AG20443 (cell line): ENCODE measurements at places on chromosomes 5 and 9.
A peak's percentile ranks its signal among the peaks of the same experiment; 100 is the strongest.

DNA sequence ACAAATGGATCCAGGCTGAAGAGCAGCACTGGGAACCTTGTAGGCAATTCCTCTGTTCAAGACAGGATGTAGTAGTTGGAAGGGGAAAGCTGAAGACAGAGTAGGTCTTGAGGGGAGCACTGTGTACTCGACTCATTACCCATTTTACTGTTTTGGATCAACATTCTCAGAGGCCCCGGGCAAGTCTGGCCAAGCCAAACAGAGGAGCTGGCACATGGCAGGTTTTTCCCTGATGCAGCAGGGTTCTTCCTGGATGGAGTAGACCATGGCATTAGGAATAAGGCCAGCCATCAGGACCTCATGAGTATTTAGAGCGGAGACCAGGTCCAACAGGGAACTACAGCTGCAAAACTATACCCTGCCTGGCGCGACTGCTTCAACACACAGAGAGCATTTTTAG, 4.4 kb downstream of the SVEP1 start:
- DNase-seq, result no peak

DNA sequence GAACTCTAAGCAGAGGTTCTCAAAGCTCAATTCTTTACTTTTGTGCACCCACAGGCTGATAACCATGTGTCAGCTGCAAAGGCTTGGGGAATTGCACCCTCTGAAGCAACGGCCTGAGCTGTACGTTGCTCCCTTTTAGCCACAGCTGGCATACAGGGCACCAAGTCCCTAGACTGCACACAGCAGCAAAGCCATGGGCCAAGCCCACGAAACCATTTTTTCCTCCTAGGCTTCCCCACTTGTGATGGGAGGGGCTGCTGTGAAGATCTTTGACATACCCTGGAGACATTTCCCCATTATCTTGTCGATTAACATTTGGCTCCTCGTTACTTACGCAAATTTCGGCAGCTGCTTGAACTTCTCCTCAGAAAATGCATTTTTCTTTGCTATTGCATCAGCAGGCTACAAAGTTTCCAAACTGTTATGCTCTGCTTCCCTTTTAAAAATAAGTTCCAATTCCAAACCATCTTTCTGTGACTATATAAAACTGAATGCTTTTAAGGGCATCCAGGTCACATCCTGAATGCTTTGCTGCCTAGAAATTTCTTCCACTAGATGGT, 23.0 kb downstream of the KIAA0825 start:
- no peak for DNase-seq

DNA sequence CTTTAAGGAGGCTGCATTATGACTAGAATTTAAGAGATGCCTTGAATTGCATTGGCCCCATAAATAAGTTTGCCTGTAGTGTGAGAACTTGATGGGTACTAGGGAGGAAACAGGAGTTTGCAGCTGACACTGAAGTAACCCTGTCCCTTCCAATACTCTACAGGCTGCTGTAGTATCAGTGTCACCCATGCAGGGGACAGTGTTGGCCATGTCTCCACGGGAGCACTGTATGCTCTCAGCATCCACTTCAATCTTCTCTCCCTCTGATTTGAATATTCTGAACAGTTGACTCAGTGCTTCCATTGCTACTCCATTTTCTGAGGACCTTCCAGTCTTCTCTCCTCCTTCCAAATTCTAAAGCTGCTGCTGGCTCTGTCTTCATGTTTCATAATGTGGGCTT, 11.4 kb upstream of the IFNA14 start:
- DNase-seq, result no peak

DNA sequence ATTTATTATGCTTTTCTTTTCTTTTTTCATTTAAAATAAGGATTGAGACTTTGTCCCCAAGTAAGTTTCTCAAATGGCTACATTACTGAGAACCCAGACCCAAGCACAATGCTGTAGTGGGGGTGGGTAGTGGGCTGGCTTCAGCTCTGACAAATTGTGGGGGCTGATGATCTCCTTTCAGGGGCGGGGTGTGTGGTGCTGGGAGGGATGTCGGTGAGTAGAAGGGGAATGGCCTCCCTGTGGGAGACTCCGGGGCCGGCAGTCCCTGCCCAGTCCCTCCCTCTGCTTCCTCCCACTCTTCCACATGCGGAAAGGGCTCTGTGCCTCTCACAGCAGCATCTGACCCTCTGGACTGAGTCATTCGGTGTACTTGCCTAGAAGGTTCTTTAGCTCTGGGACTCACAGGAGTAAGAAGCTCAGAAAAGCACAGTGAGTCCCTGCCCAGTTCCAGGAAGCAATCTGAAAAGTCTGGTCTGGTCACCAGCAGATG, 14.3 kb downstream of the CD180 start:
- peak; percentile 83 for DNase-seq

- DNase-seq, result peak; percentile 31
Measured at GRCh38 chr9:34929506-34930102, 28.5 kb upstream of the PHF24 start.

DNA sequence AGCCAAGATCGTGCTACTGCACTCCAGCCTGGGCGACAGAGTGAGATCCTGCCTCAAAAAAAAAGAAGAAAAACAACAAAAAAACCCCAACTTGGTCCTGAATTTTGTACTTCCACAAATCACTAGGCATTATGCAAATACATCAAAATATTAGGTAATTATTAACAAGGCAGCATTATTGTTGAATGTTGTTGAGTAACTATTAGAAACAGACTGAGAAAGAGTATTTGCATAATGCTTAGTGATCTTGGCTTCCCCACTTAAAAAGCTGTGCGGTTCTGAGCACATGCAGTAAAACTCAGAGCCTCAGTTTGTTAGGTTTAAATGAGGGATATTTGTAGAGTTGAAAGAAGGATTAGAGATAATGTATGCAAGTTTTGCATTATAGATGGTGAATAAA, 64.2 kb downstream of the SCAMP1 start:
- no peak for DNase-seq

GRCh38 chr5:58135571-58136335, 324.1 kb downstream of the PLK2 start:
- DNase-seq, result peak; percentile 49

DNA sequence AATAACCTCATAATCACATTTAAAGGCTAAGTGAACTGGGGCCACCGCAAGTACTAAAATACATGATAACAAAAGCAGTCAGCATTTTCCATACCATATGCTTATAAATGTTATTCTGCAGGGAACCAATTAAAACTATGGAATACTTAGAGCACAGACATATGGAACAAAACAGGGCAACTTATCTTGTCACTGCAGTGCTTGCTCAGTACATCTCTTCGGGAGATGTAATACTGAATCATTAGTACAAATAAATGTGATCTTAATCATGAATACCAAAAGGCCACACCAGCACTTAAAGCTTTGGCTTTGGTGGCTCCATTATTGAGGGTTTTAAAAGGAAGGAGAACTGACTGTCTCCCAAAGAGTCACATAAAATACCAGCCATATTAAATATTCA, 32.1 kb downstream of the PRUNE2 start:
- no peak for DNase-seq

- DNase-seq, result peak; percentile 61
Measured at GRCh38 chr5:108521841-108522506, 140.1 kb upstream of the FBXL17 start.
